ENCODE measurements at places on chromosomes 6 and 20. TPM values are rescaled to one million over a fixed set of nuclear protein-coding genes. Genes with fewer than 3 reads are reported as not detected.

Gene PPP1R16B
- total RNA-seq: 144 TPM

Gene ASIP
- total RNA-seq: not detected

Gene FRS3
- total RNA-seq: 1.2 TPM

Gene KCNK5
- total RNA-seq: not detected

Gene ID4
- 0.04 TPM for total RNA-seq

Gene MATN4
- not detected for total RNA-seq

Gene PI3
- total RNA-seq: not detected

Gene KIF25
- total RNA-seq: not detected

Gene OR2B6
- not detected for total RNA-seq

Gene IPCEF1
- total RNA-seq: under 0.01 TPM

Gene ZKSCAN8
- total RNA-seq: 11.5 TPM

- DNase-seq: no peak
Observed at GRCh38 chr6:11386726-11387125, 150.8 kb upstream of the TMEM170B start.

- DNase-seq: no peak
Observed at GRCh38 chr20:60148885-60149284, 190.7 kb downstream of the CDH26 start.

DNA sequence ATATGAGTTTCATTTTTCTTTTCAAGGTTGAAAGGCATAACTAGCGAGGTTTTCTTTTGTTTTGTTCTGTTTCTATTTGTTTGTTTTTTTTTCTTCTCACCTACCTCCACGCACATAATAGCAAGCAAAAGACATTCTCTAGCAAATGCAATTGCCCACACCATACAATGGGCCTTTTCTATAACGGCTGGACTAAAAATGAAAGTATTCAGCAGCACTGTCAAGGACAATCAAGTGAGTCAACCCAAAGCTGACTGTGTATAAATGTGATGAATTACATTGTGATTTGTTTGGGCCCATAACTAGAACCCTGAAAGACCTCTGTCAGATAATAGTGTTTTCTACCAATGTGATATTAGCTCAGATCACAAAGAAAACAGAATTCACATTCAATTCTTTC, 496.7 kb downstream of the RNF144B start:
- no peak for DNase-seq

DNA sequence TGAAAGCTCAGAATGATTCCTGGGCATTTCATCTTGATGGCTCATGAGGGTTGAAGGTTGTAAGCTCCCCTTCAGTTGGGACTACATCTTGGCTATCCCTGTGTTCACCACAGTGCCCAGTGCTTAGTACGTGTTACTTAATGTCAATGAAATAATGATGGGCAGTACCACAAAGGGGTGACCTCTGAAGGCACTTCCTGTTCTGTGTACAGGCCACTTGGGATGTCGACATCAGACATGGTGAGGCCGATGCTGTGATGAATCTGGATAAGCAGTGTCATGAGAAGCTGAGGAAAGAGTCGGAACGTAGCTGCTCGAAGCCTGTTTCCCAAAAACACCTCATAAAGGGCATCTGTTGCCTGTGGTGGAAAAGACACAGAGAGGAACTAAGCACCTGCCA, 27.6 kb upstream of the RBL1 start:
- DNase-seq: no peak

DNA sequence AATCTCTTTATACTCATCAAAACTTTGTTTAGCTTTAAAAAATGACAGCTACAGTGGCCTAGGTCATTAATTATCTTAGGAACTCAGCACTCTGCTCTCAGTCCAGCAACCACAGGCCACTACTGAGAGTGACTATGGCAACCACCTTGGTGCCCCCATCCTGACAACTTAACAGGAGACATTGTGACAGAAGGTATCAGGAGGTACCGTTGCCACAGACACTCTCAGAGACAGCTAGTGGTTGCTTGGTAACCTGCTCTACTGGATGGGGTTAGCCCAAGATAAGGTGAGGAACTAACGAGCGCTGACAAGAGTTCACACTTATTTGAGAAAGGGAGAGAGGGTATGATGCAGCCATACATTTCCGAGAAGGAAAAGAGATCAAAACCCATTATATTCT, 76.1 kb upstream of the TFAP2D start:
- no peak for DNase-seq

DNA sequence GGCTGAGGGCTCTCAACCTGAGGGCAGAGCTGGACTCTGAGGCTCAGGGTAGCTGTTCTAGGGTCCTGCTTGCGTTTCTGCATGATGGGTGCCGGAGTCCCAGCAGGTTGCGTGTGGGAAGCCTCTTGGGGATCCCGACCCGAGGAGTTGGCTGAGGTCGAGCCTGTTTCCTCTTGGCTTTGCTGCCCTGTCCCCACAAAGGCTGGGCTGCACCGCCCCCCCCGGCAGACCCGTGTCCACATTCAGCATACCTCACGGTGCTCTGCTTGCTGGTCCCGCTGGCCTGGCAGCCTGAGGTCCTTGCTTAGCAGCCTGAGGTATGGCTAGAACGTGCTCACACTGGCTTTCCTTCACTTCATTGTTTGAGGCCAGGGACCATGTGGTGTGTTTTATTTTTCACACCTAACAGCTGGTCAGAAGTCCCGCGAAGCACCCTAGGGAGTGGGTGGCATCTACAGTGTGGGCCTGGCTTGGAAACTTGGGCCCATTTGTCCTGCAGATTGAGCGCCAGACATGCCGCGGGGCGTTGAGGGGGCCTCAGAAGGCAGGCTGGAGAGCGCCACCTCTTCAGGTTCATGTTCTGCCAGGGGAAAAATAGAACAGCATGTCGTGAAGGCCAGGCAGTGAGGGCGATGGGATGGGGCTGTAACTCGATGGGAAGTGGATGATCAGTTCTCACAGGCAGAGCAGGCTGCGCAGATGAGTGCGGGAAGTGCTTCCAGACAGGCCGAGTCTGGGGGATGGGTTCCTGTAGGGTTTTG, 9.5 kb downstream of the LSM14B start:
- DNase-seq: no peak

- no peak for DNase-seq
Observed at GRCh38 chr20:3473944-3474343, 3.1 kb downstream of the ATRN start.

DNA sequence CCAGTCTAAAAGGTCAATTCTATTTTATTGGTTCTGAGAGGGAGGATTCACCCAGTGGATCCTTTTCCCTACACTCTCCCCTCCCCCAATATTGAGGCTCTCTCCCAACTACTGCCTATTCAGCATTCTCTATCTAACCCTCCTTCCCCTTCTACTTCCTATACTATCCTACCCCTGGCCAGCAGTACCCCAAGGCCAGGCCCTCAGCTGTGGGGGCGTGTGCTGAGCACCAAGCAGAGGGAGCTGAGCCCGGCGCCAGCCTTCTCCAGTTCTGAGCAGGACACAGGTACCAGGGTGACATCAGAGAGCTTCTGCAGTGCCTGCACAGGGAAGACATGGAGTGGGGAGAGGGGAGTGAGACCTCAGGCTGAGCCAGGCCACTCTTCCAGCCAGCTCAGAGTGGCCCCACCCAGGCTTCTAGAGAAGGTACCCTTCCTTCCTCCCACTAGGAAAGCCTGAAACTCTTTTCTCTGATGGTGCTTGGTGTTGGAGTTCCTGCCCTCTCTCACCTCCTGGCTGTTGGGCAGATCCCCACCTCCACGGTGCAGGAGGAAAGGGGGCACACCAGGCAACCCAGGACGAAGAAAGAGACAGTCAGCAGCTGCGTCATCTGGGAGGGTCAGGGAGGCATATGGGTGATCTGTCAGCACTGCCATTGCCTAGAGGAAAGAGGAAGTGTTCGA, 1.9 kb downstream of the DDAH2 start:
- DNase-seq: no peak

DNA sequence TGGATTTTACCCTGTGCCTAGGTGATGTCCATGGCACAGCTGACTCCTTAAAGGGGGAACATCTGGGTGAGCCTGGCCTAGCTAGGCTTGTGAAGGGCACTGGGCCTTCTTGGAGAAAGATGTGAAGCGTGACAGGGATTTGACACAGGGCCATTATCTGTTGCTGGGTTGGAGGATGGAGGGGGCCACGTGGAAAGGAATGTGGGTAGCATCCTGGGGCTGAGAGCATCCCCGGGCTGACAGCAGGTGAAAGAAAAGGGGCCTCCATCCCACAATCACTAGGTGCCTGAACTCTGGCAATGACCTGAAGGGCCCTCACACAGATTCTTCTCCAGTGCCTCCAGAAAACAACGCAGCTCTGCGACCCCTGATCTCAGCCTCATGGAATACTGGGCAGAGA, 124.7 kb downstream of the DTNBP1 start:
- no peak for DNase-seq

DNA sequence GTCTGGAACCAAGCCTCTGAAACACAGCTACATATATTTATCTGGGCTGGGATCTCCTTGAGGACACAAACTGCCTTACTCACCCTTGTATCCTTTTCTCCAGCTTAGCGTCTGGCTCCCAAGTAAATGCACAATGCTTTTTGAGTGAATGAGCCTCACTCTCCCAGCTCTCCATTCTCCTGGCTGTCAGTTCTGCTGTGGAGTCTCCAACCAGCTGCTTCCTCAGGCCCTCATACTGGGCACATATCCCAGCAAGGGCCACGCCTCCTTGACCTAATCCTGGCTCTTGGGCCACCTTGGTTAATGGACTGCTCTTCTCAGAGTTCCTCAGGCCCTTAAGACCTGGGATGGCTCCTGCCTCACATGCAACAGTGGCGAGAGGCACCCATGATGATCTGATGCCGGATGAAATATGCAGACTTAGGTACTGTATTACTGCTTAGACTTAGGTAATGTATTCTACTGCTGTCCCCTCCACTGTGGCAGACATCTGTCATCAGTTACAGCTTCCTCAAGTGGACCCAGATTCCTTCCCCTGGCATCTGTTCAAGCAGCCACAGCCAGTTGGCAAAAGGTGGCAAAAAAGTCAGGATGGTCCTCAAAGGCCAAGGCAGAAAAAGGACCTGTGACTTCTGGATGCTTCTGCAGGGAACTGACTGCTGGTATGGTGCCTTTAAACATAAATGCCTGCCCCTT, 16.5 kb downstream of the SNHG17 start:
- peak; percentile 71 for DNase-seq

DNA sequence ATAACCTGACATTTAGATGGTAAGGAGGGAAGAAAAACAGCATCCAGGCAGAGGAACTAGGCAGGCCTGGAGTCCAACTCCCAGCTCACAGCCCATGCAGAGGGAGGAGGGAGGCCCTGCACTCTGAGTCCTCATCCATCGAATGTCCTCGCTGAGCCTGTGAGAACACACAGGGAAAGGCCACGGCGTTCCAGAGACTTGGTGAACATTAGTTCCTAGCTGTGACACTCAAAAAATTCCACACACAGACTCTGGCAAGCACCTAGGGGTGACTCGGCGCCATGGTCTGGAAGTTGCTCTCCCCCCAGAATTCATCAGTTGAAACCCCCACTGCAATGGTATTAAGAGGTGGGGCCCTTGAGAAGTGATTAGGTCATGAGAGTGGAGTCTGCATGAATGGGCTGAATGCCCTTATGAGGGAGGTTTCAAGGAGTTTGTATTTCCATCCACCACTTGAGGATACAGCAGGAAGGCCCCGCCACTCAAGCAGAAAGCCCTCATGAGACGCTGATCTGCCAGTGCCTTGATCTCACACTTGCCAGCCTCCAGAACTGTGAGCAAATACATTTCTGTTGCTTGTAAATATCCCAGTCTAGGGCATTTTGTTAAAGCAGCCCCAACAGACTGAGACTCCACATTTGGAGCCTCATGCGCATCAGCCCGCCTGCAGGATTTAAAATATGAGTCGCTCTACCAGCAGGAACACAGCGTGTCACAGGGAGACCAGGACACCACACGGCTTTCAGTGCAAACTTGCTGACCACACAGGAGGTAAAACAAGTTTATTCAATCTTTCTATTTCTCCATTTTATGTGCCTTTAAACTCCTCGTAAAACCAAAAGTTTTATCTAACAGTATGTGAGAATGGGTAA, 73.9 kb downstream of the WDR27 start:
- DNase-seq: no peak

DNA sequence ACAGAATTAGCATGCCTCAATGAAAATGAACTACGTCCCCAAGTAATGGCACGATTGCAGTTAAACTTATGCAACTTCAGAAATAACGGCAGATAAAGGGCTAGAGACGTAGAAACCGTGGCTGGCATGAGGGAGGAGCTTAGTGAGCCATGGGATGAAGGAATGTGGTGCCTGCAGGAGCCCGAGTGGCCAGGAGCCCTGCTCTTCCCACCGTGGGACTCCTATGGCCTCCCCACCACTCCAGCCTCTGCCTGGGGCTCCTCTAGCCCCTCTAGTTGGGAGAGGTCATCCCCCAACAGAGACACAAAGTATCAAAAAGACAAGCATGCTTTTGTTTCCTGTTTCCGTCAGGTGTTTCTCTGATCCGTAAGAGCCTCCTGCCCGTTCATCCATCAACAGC, 75.1 kb upstream of the BHLHE23 start:
- DNase-seq: no peak

DNA sequence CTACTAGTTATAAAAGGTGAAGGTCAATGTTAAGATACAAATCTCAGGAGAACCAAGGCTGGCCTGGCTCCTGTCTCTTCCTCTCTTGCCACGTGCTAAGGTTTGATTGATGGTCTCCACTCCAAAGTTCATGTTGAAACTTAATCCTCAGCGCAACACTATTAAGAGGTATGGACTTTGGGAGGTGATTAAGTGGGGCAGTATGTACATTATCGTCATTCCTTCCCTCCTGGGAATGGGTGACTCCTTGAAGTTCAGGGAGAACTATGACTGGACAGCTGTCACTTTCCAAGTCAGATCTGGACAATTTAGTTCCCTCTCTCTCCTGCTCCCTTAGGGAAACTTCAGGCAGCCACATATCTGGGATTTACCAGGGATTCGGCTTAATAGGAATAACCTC, 50.5 kb downstream of the KCNK5 start:
- DNase-seq: no peak

GRCh38 chr20:44219170-44219730, 8.7 kb upstream of the OSER1 start:
- no peak for DNase-seq

GRCh38 chr6:36618366-36619355, 24.5 kb downstream of the SRSF3 start:
- no peak for DNase-seq

GRCh38 chr6:165223736-165224135, 85.7 kb downstream of the C6orf118 start:
- DNase-seq: no peak

- DNase-seq: no peak
Observed at GRCh38 chr20:63404129-63405085, 43.3 kb upstream of the CHRNA4 start.

GRCh38 chr20:1150218-1150617, 31.8 kb downstream of the PSMF1 start:
- no peak for DNase-seq

GRCh38 chr20:11103866-11104265, 430.1 kb upstream of the JAG1 start:
- DNase-seq: no peak

- no peak for DNase-seq
Observed at GRCh38 chr6:146693342-146693741, 94.6 kb downstream of the ADGB start.

Measured in pulmonary artery endothelial cell (primary cell).